ENCODE measurements at places on chromosomes 5 and 9. TPM values are rescaled to one million over a fixed set of nuclear protein-coding genes. Genes with fewer than 3 reads are reported as not detected.

DNA sequence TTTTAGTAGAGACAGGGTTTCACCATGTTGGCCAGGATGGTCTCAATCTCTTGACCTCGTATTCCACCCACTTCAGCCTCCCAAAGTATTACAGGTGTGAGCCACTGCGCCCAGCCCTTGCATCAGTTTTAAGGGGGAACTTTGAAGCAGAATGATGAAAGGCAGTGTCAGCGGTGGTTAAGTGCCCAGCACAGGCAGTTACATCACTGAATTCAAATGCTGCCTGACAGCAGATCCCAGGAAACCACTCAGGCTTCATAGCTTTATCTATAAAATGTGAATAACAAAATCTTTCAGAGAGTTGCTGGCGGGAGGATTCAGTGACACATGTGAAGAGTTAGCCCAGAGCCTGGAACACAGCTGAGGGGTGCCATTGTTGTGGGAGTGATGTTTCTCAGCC lies 26.5 kb downstream of the FGF1 start:
- peak; percentile 37 for DNase-seq

GRCh38 chr9:128819716-128820664 lies 1.7 kb downstream of the ENDOG start:
- DNase-seq = no peak

GRCh38 chr9:114911167-114911821 lies 19.1 kb downstream of the TNFSF8 start:
- no peak for DNase-seq

DNA sequence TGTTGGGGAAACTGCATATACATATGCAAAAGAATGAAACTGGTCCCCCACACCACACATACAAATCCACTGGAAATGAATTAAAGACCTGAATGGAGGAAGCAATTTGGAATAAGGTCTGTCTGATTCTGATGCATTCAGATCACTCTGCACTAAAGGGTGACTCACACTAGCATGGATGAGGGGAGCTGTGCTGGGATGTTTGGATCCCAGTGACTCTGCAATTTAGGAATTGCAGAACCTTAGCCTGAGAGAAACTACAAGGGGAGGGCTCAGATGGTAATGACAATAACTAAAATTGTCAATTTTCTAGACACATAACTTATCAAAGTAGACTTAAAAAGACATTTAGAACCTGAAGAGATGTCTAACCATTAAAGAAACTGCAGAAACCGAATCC lies 312.0 kb downstream of the CDK5RAP2 start:
- DNase-seq = no peak

DNA sequence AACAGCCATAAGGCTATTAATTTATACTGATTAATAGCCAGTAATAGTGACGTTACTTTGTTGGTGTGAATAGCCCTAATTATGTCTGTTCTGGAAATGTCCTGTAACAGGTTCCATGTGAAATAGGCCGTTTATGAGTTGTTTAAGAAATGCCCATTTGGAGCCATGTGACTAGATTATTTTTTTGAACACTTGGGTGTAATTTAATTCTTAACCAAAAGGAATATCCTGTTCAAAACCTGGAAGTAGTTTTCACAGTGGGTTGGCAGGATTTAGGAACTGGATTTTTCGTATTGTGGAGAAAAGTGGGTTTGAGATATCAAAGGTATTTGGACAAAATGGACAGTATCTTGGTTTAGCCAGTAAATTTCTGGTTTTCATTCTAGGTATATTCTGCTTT lies 1.3 kb downstream of the TENT2 start:
- DNase-seq = no peak

GRCh38 chr9:81814794-81815464 lies 113.3 kb upstream of the SPATA31D4 start:
- DNase-seq = no peak

DNA sequence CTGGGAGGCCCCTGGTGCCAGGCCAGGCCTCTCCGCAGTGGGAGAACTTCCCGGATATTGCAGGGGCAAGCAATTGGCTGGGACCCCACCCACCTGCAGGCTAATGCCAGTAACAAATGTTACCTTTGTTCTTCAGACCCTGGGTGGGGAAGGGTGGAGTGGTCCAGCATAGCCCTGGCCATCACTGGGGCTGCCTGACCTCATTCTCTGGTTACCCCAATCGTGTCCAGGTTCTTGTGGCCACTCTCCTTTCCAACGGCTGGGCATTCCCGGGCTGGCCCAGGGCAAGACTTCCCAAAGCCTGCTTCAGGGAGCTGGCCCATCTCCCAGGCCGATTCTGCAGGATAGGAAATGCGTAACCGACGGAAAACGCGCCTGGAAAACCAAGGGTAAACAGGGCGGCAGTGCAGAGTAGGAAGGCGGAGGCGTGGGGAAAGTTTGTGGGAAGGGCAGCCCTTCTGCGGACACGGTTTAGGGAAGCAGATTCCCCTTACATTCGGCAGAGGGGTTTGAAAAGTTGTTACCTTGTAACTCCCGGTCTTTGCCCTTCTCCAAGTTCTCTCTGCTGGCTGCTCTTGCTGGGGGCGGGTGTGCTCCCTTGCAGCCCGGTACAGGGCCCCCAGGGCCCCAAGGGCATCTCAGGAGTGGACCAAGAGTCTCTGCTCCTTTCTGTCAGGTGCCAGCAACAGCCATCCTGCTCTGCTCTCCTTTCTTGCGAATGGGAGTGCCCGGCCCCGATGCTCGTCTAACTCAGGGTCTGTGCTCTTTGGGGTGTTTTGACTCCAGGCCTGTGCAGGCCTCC lies 3.5 kb downstream of the NRARP start:
- peak; percentile 65 for DNase-seq

- no peak for DNase-seq
These were observed 72.9 kb downstream of the SMIM15 start for GRCh38 chr5:61089351-61089750.

GRCh38 chr9:127635201-127635735 lies 23.2 kb downstream of the STXBP1 start:
- DNase-seq = no peak

DNA sequence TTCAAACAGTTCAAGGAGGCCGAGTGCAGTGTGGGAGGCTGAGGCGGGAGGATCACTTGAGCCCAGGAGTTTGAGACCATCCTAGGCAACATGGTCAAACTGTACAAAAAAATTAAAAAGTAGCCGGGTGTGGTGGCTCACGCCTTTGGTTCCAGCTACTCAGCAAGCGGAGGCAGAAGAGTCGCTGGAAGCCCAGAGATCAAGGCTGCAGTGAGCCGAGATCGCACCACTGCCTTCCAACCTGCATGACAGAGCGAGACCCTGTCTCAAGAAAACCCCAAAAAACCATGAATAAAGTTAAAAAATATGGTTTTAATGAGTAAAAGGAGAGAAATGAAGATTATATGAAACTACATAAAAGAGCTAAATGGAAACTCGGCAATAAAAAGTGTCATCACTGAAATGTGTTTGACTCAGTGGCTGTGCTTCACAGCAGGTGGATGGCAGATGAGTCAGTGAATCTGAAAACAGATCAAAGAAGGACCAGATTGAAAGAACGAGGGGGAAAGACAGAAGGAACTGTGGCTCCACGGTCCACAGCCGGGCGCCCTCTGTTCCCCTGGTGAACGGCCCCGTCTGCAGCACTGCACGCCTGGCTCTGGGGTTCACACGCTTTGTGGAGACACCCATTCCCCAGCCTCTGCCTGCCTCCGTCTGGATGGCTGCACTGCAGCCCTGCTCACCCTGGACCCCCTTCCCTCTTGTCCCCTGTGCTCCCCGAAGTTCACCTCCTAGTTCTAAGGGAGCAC lies 25.1 kb downstream of the EXD3 start:
- no peak for DNase-seq

GRCh38 chr9:89078421-89078820 lies 87.2 kb downstream of the S1PR3 start:
- DNase-seq = no peak

- DNase-seq = no peak
These were observed 26.3 kb downstream of the SLC31A1 start for GRCh38 chr9:113247640-113248039.

GRCh38 chr5:122093415-122094180 lies 15.5 kb upstream of the LOX start:
- no peak for DNase-seq

- no peak for DNase-seq
These were observed 422.9 kb downstream of the EBF1 start for GRCh38 chr5:158676642-158677469.

GRCh38 chr5:93421987-93422401 lies 159.0 kb downstream of the NR2F1-AS1 start:
- no peak for DNase-seq

GRCh38 chr9:89314955-89315354 lies 3.3 kb upstream of the SECISBP2 start:
- no peak for DNase-seq

DNA sequence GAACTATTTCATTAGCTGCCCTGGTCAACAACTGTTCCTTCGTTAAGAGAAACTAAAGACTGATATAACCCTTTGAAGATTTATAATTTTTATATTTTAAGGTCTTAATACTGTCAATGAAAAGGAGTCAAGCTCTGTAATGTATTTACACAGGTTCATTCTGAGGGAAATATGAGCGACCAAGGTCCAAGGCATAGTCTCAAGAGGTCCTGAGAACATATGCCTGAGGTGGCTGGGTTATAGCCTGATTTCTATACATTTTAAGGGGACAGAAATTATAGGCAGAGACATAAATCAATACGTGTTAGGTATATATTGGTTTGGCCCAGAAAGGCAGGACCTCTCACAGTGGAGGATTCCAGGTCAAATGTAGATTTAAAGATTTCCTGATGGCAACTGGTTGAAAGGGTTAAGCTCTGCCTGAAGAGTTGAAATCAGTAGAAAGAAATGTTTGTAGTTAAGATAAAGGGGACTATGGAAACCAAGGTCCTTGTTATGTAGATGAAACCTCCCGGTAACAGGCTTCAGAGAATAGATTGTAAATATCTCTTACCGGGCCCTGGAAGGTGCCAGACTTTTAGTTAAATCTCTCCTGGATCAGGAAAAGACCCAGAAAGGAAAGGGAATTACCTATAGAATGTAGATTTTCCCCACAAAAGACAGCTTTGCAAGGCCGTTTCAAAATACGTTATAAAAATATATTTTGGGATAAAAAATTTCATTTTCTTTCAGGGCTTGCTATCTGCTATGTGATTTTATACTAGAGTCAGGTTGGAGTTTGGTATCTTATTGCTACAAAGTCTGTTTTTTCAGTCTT lies 107.3 kb upstream of the PRLR start:
- no peak for DNase-seq

GRCh38 chr5:131974622-131974955 lies 29.1 kb upstream of the MEIKIN start:
- DNase-seq = no peak

GRCh38 chr5:2022436-2022835 lies 139.7 kb upstream of the IRX4 start:
- no peak for DNase-seq

- DNase-seq = no peak
These were observed 58.5 kb upstream of the TSLP start for GRCh38 chr5:111013011-111013410.

- no peak for DNase-seq
These were observed 24.7 kb upstream of the MTAP start for GRCh38 chr9:21777701-21778100.

GRCh38 chr9:29769019-29769418 lies 2195.7 kb upstream of the C9orf72 start:
- no peak for DNase-seq

DNA sequence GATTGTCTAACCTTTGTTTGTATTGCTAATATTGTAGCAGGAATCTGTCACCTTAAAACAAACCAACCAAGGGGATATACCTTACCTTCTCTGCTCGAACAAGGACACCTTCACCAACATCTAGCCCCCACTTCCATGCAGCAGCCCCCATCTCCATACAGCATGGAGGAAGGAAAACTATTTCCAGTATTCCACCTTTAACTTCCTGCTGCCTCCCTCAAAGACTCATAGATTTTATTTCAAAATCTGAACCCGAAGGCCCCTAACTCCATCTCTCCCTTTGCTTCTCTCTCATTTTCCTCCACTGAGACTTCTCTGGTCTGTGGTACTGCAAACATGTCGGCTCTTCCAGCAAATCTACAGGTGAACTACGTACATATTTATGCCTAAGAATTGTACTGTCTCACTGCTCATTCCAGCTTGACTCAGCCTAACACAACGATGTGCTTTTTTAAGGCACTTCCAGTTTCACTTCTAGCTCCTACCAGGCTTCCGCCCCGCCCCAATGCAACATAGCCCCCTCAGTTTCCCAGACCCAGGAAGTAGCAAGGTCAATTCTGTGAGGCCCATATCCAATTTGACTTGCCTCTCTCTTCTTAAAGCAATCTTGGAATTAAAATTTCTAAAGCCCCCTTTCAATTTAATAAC lies 70.7 kb upstream of the RNF38 start:
- DNase-seq = no peak

DNA sequence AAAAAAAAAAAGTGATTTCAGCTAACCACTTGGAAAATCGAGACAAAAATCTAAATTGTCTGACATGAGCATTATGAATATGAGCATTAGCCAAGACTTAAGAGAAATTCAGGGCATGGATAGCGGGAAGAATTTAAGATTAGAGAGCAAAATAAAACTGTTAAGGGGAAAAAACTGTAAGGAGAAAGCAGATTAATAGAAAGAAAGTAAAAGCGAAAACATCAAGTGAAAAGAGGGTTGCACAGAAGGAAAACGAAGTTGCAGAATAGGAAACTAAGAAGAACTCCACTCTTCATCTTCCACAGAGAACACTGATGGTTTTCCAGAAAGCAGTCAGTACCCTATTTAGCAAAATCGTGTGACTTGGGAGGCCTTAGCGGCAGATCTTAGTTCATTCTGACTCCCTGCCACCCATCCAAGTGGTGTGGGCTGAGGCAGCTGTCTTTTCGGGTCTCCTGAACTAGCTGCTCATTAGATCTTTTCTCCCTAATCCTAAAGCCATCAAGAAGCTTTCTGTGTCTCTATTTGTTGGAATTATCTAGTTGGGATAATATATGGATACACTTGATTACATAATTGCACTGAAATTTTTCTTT lies 3.7 kb downstream of the NIM1K start:
- DNase-seq = no peak

GRCh38 chr9:99357575-99357974 lies 135.5 kb downstream of the SEC61B start:
- peak; percentile 83 for DNase-seq

- no peak for DNase-seq
These were observed 674 bp downstream of the LHFPL2 start for GRCh38 chr5:78647838-78648358.

Gene PAEP
- total RNA-seq = not detected

Gene ACOT12
- not detected for total RNA-seq

Gene TSSK1B
- 0.42 TPM for total RNA-seq

Gene FOXD4L4
- not detected for total RNA-seq

Gene PCDHGA1
- total RNA-seq = 0.26 TPM

Gene PTGR1
- total RNA-seq = 51.4 TPM

Gene RAD1
- total RNA-seq = 29.9 TPM

Gene PAPPA
- total RNA-seq = 0.53 TPM

Gene TXNDC8
- total RNA-seq = not detected

Gene MEIKIN
- not detected for total RNA-seq

Gene ZFP2
- total RNA-seq = 4.8 TPM

Gene SLC28A3
- total RNA-seq = 11.2 TPM

Data from suprapubic skin (tissue), 4 donors.